GM23338 (cell line): ENCODE measurements at places on chromosomes 2 and 18. TPM values are rescaled to one million over a fixed set of nuclear protein-coding genes. Genes with fewer than 3 reads are reported as not detected.

DNA sequence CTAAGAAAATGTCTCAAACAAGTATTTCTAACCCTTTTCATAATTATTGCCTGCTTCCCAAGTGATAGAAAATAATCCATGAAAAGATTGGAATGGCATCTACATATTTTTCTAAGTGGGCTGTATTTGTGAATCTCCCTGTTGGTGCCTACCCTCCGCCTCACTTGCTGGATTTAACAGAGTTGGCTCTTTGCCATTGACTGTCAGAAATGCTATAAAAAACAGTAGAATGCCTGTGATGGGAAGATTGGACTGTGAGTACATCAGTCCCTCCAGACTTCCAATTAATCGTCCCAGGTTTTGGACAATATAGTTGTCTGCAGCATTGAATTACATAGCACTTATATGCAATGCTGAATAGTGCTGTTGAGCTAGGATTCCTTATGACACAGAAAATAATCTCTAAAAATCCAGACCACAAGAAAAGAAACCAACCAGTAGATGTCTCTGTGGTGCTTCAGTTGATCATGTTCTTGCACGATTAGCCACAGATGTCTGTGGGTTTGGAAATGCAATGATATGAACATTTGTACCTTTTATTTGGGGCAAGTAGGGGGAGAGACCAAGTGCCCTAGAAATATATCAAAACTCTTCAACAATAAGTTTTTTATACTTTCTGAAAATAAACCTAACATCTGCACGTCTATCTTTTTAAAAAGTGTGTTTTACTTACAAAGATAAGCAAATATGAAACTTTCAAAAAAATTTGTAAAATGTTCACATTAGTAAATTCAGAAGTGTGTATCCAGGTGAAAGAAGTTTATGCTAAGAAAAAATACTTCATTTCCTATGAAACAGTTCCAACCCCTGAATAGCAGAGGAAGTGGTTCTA is 88.5 kb downstream of the DYNAP start:
- no peaks in the 10 kb centered on the region for H3K4me1 ChIP-seq
- no peaks in the 10 kb centered on the region for H3K27me3 ChIP-seq
- no peaks in the 10 kb centered on the region for H3K36me3 ChIP-seq
- no peak overlapping the region for H3K27ac ChIP-seq
- DNase-seq: peak; percentile 69

- peak; percentile 68 for DNase-seq
- no peaks in the 10 kb centered on the region for H3K27me3 ChIP-seq
- no peak overlapping the region for H3K27ac ChIP-seq
Observed at GRCh38 chr2:196652869-196653268, 13.4 kb downstream of the CCDC150 start.

DNA sequence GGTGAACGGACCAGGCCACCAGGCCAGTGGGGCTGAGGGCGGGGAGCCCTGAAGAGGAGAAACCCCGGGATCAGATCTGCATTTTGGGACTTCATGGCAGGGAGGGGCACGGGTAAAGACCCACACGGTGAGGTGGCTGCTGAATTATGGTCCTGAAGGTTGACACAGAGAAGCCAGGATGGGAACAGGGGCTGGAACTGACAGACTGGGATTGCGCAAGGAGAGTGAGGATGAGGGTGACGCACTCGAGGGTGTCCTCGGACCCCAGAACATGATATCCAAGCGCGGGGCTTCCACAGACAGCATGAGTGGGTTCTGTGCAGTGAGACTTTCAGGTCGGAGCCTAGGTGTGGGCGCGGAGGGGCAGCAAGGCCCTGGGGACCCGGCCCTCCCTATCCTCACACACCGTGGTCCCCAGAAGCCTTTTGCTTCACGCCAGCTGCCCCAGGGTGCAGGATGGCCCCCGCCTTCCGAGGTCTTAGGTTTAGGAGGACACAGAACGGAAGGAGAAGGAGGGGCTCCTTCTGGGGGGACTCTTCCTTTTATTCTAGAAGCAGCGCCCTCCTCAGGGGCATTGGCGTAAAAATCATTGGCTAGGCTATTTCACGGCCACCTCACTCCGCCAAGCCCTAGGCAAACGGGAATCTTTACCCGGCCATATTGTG is 416.8 kb upstream of the HS6ST1 start:
- no peaks in the 10 kb centered on the region for H3K36me3 ChIP-seq
- no peaks in the 10 kb centered on the region; the same call in 1 of the 2 replicates for H3K4me1 ChIP-seq
- H3K27ac ChIP-seq: no peak overlapping the region

- no peaks in the 10 kb centered on the region for H3K36me3 ChIP-seq
- no peak for DNase-seq
- no peak overlapping the region for H3K4me3 ChIP-seq
- no peaks in the 10 kb centered on the region for H3K4me1 ChIP-seq
- no peak overlapping the region for H3K27ac ChIP-seq
Observed at GRCh38 chr2:153105829-153106578, 372.6 kb downstream of the RPRM start.

DNA sequence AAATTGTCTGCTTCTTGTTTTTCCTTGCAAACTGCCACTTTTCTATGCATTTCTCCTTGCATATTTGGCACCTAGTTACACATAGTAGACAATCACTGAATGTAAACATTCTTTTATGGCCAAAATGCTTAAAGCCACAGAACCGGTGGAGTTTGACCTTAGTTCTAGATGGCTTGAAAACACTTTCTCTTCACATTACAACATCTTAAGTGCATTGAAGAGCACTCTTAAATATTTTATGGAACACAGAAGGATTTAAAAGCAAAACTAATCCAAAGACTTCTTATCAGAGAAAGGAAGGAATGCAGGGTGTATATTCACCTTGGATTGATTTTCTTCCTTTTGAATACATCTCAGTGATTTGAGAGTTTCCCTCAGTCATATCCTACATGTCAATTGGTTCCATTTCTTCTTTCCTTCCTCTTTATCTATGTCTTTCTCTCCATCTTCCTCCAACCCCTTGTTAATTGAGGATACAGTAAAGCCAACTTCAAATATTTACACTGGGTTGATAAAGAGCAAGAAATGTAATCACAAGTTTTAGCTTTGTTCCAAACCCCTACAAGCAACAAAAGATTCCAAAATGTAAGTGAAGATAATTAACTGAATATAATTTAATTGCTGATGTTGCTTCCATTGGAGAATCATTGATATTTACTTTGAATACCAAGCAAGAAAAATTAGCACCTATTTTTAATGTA is 548.0 kb downstream of the CNTNAP5 start:
- H3K27me3 ChIP-seq: no peaks in the 10 kb centered on the region
- no peak overlapping the region for H3K27ac ChIP-seq
- H3K4me3 ChIP-seq: no peak overlapping the region
- no peak for DNase-seq

DNA sequence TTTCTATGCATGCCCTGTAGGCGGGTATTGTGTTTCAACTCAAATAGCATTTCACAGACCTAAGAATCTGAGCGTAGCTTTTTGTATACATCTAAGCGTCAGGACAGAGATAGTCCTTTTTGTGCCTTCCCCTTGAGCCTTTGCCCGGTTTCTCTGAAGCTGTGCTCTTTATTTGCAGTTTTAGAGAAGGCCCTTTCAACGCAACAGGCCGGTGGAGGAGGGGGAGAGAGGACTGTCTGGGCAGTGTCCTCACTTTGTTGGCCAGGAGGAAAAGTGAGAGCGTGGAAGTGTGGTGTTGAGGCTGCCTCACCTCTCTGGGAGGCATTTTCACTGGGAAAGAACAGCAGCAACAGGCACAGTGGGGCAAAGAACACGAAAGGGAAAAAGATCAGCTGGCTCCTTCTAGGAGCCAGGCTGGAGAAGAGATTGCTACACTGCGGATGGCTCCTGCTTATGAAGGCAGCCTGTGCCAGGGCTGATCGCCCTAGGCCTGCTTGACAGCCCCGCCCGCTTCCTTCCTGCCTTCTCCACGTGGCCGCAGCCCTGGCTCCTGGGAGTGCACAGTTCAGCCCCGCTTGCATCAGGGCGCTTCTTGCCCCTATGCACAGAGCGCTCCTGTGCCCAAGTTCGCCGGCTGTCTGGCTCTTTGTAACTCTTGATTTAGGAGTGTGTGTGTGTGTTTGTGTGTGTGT is 195.6 kb upstream of the POU3F3 start:
- H3K4me3 ChIP-seq: peak overlapping the region; percentile 62
- no peak overlapping the region for H3K27ac ChIP-seq
- H3K4me1 ChIP-seq: peaks cover 36% of the 10 kb centered on the region
- peaks cover 50% of the 10 kb centered on the region for H3K27me3 ChIP-seq
- no peaks in the 10 kb centered on the region for H3K36me3 ChIP-seq
- DNase-seq: peak; percentile 81

DNA sequence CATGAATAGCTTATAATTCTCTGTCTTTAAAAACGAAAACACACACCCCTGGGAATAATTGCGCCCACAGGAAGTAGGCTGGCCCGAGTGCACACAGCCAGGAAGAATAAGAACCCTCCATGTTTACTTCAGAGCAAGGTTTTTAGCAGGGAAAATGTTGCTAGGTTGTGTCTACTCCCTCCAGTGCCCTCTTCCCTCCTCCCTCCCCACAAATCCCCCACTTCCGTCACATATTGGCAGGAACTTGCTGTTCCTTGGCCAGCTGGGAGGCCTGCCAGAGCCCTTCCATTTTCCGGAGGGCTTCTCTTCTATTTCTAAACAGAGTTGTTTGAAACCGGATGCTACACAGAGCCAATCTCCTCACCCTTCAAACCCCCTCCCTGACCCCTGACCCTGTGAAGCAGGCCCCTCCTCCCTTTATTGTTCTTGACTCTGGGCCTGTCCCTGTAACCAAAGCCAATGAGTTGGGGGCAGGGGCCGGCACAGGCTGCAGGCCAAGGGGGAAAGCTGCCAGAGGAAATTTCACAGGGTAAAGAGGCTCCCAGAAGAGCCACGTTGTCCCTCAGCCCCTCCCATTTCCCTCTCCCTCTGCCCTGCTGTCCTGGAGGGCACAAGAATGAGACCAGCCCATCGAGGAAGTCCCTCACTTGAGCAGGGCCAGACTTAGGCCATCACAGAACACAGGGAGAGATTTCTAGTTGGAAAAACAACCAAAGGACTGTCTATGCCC is 49.8 kb upstream of the LGALSL start:
- no peaks in the 10 kb centered on the region for H3K36me3 ChIP-seq
- peaks cover 42% of the 10 kb centered on the region for H3K4me1 ChIP-seq
- no peaks in the 10 kb centered on the region for H3K27me3 ChIP-seq

GRCh38 chr2:141137122-141137693 is 993.6 kb downstream of the LRP1B start:
- no peak overlapping the region for H3K4me3 ChIP-seq
- no peak overlapping the region for H3K27ac ChIP-seq
- H3K27me3 ChIP-seq: no peaks in the 10 kb centered on the region
- no peaks in the 10 kb centered on the region for H3K4me1 ChIP-seq
- no peak for DNase-seq
- H3K36me3 ChIP-seq: no peaks in the 10 kb centered on the region

GRCh38 chr2:108243566-108243965 is 3.8 kb downstream of the SULT1C3 start:
- no peak for DNase-seq
- no peaks in the 10 kb centered on the region for H3K4me1 ChIP-seq
- no peak overlapping the region for H3K27ac ChIP-seq
- no peak overlapping the region for H3K4me3 ChIP-seq

SOCS6 gene
- total RNA-seq: 12.4 and 13.3 TPM in 2 replicates

BUB1 gene
- total RNA-seq: 178 and 184 TPM in 2 replicates

DPP10 gene
- 14.8 and 26.3 TPM in 2 replicates for total RNA-seq

PRKAG3 gene
- total RNA-seq: not detected in 2 replicates

B3GNT7 gene
- 78.1 and 89.4 TPM in 2 replicates for total RNA-seq

QPCT gene
- 13.2 and 16.5 TPM in 2 replicates for total RNA-seq

NEURL3 gene
- total RNA-seq: not detected in 2 replicates

CHST9 gene
- total RNA-seq: 14.3 and 15.5 TPM in 2 replicates

UGT1A8 gene
- 0.45 TPM in 1 of 2 replicates, not detected in the other for total RNA-seq
